Panc1 (cell line): ENCODE measurements at places on chromosomes 16 and 17. TPM values are rescaled to one million over a fixed set of nuclear protein-coding genes. Genes with fewer than 3 reads are reported as not detected.
A peak's percentile ranks its signal among the peaks of the same experiment; 100 is the strongest.

GRCh38 chr16:66113223-66113622 is 253.3 kb upstream of the CDH5 start:
- DNase-seq: no peak

- no peak for DNase-seq
These were observed 24.2 kb downstream of the FAM20A start for GRCh38 chr17:68576811-68577496.

The UBALD1 gene
- 29.9 TPM for total RNA-seq

The HS3ST3B1 gene
- 0.59 TPM for total RNA-seq

DNA sequence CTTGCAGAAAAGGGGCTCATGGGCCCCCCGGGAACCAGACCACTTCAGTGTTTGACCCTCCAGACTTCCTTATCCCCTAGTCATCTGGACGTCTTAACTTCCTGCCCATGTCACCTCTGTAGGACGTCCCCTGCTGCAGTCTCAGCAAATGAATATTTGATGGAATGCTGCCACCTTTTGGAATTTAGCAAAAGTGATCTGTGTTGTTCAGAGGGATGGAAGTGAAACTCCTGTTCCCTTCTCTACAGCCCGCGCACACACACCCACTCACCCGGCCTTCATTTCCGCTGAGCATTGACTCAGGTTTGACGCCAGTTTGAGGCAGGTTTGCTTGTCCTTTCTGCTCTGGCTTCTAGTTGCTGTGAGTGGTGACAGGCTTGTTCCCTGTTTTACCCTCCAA is 507.2 kb upstream of the EEF2KMT start:
- DNase-seq: no peak

- DNase-seq: peak; percentile 47
These were observed 17.1 kb upstream of the C17orf113 start for GRCh38 chr17:42067371-42068091.

DNA sequence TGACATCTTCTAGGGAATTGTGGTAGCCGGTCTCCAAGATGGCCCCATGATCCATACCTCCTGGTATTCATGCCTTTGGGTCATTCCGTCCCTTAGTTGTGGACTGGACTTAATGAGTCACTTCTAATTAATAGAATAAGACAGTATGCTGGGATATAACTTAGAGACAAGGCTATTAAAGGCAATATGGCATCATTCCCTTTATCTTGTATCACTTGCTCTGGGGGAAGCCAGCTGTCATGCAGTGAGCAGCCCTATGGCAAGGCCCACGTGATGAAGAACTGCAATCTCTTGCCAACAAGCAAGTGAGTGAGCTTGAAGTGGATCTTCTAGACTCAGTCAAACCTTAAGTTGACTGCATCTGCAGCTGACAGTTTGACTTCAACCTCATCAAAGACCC is 97.8 kb upstream of the MED13 start:
- no peak for DNase-seq

GRCh38 chr16:813204-813915 is 12.8 kb upstream of the GNG13 start:
- DNase-seq: no peak

The SMIM22 gene
- not detected for total RNA-seq

DNA sequence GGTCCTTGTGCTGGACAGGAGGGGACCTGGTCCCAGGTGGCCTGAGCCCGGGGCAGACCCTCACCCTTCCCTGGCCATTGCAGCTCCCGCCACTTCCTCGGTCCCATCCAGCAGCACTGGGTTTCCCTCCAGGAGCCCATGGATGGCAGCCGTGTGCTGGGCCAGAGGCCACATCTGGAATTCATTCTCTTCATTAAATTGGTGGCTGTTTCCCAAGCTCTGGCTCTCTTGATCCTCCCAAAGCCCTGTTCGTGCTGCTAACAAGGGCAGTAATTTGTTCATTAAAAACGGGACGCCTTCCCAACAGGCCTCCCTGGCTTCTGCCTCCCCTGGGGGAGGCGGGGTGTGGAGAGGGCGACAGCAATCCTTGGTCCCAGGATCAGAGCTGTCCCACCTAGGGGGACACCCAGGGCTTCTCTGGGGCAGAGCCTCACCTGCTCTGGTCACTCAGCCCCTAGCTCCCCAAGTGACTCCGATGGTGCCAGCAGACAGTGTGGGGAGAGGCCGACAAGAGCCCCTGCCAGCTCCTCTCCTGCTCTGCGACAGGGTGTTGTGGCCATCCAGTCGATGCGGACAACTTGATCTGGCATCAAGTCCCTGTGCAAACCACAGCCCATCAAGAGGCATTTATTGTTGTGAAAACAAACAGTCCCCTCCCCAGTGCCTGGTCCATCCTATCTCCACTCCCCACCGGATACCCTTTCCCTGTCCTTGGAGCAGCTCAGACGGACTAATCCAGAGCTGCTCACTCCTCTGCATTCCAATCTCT is 44.0 kb downstream of the SDK2 start:
- no peak for DNase-seq

- DNase-seq: no peak
These were observed 20.8 kb upstream of the CLEC3A start for GRCh38 chr16:78001451-78002025.

The RAB11FIP4 gene
- total RNA-seq: 10.8 TPM

- DNase-seq: no peak
These were observed 67.4 kb downstream of the CDH11 start for GRCh38 chr16:65054457-65054856.

The CACNG3 gene
- not detected for total RNA-seq

The GP1BA gene
- 0.15 TPM for total RNA-seq

DNA sequence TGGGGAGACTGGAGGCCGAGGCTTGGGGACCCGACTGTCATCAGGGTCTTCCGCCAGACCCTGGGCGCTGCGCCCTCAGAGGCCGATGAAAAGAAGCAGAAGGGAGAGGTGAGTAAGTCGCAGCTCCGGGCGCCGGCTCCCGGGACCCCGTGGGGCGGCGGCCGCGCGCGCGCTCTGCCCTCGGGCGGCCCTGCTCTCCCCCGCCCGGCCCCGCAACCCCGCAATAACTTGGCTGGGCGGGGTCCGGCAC is 392 bp upstream of the ABHD15 start:
- DNase-seq: no peak

The SOX8 gene
- 1.8 TPM for total RNA-seq

- DNase-seq: no peak
These were observed 248.9 kb downstream of the SLC39A11 start for GRCh38 chr17:72843591-72843990.

The LGALS9B gene
- not detected for total RNA-seq

- DNase-seq: no peak
These were observed 26.0 kb downstream of the SMARCE1 start for GRCh38 chr17:40621578-40621977.

The TEKT5 gene
- total RNA-seq: not detected

- no peak for DNase-seq
These were observed 171.6 kb upstream of the TNRC6C start for GRCh38 chr17:77786740-77787505.

The CTRB2 gene
- total RNA-seq: 5.0 TPM

DNA sequence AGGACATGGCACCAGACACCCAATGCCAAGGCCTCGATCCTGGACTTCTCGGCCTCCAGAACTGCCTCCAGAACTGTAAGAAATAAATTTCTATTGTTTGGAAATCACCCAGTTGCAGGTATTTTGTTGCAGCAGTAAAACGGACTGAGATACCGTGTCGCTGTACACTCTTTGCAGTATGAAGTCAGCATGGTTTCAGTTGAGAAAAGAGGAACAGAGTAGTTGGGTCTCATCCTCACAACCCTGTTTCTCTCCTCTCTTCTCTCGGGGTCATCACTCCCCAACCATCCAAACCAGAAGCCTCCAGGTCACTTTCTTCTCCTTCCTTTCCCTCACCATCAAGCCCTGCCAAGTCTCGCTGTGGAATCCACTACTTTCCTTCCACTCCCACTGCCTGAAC is 77.8 kb downstream of the ADCY9 start:
- no peak for DNase-seq

The MYLK3 gene
- 0.31 TPM for total RNA-seq

- DNase-seq: no peak
These were observed 41.8 kb downstream of the CYB5D2 start for GRCh38 chr17:4184811-4185210.

- DNase-seq: no peak
These were observed 107.1 kb downstream of the SNX29 start for GRCh38 chr16:12083631-12084030.

- no peak for DNase-seq
These were observed 6.6 kb downstream of the CANT1 start for GRCh38 chr17:79002796-79003593.

DNA sequence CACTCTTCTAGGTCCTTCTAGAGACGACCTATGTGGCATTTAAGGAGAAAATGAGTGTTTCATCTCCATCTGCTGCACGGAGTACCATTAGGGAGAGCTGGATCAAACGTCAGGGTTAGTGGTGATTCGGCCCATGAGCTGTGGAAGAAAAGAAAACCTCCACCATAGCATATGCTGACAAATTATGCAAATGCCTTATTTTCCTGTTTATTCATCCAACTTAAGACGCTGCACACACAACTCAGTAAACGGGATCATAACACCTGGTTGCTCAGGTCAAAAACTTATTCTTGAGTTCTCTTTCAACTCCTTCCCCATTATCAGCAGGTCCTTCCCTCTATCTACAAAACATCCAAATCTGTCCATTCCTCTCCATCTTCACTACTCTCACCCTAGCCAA is 1.3 kb upstream of the MOSMO start:
- DNase-seq: no peak

The TLCD2 gene
- 7.0 TPM for total RNA-seq

The TPPP3 gene
- total RNA-seq: 0.95 TPM

- no peak for DNase-seq
These were observed 295.4 kb upstream of the AXIN2 start for GRCh38 chr17:65856865-65857264.

GRCh38 chr17:14301279-14302090 is 604 bp downstream of the HS3ST3B1 start:
- DNase-seq: no peak

GRCh38 chr16:31238041-31238440 is 21.1 kb upstream of the PYDC1 start:
- DNase-seq: no peak

The AGRP gene
- total RNA-seq: not detected

- no peak for DNase-seq
These were observed 706.5 kb downstream of the KCNJ2 start for GRCh38 chr17:70875729-70876310.
